Left renal cortex interstitium (tissue), 4 donors: ENCODE measurements at places on chromosomes 13 and 19.
A peak's percentile ranks its signal among the peaks of the same experiment; 100 is the strongest.

GRCh38 chr19:12946731-12947496 is 1.3 kb downstream of the RAD23A start:
- DNase-seq, result no peak

- peak; percentile 85 for DNase-seq
These were observed 424 bp downstream of the FIZ1 start for GRCh38 chr19:55598719-55599467.

DNA sequence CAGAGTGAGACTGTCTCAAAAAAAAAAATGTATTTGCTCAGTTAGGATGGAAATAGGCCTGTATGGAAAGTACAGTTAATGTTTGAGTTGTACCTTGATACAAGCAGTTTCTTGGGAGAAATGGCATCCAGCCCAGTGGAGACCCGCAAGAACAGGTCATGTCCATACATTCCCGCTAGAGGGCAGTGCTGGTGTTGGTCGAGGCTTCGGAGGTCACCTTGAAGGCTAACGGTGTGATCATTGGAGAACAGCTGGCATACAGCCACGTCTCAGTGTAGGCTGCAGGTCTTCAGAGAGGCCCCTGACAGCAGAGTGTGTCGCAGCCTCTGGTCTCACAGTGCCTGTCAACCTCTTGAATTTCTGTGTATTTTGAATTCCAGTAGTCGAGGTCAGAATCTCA is 7.5 kb downstream of the ZNF610 start:
- DNase-seq, result peak; percentile 64

- no peak for DNase-seq
These were observed 4.1 kb upstream of the PNKP start for GRCh38 chr19:49871349-49871985.

DNA sequence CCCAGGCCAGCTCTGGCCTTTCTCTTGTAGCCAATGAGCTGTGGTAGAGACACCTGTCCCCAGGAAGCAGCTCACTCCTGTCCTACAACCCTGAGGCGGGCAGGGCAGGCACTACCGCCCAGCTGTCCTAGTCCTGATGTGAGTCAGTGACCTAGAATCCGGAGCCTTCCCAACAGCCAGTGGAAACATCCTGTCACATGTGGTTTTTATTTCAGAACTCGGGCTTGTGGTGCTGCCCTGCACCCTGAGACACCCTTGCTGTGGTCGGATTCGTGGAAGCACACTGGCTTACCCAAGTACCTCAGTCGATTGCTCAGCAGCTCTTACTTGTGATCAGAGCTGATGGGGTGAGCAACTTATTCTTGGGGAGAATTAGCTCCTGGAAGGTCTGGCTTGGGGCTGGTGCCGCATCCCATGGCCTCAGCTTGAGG is 83.6 kb upstream of the ARHGEF7 start:
- DNase-seq, result no peak

DNA sequence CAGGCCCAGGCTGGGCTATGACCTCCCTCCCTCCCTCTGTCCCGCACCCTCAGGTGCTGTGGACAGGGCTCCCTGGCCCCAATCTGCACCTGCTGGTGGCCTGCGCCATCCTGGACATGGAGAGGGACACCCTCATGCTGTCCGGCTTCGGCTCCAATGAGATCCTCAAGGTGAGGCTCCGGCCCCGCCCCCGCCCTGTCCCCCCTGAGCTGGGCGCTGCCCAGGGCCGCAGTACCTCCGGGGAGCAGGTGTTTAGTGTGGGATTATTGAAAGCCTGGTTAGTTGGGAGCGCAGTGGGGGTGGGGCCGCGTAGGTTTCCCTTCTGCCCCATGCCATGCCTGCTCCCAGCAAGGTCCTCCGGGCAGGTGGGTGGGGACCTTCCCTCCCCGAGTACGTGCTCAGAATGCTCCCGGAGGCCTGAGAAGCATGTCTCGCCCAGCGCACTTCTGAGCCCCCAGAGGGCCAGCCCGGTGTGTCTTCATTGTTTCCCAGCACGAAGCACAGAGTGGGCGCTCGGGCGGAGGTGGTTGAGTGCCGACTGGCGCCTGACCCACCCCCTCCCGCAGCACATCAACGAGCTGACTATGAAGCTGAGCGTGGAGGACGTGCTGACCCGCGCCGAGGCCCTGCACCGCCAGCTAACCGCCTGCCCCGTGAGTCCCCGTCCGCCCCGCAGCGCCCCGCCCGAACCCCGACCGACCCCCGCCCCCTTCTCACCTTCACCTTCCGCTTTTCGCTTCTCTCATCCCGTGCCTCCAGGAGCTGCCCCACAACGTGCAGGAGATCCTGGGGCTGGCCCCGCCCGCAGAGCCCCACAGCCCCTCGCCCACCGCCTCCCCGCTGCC is 8.8 kb downstream of the IL4I1 start:
- DNase-seq, result no peak

DNA sequence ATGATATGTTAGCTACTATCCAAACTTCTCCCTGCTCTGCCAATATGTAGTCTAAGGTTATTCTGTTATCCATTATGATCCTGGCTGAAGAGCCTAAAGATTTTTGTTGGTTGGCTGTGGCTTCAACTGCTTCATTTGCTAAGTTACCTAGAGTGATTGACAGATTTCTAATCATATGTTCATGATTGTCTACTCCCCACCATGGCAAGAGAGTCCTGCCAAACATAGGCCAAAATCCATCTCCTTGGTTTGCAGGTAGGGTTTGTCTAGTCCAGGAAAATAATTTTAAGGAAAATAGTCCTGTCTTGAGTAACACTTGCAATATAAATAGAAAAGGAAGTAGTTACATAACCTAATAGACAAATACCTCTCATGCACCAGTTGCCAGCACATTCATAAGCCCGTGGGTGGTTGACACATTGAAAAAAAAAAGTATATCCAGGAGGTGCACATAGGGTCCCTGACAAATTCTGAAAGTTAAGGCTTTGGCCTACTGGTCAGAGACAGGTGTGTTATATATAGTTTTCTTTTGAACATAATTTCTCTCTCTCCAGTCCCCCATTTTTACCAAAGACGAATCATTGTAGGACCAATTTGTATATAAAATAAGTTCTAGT is 5.4 kb upstream of the CBY2 start:
- DNase-seq, result no peak

- no peak for DNase-seq
These were observed 14.8 kb downstream of the TFDP1 start for GRCh38 chr13:113599391-113599790.

DNA sequence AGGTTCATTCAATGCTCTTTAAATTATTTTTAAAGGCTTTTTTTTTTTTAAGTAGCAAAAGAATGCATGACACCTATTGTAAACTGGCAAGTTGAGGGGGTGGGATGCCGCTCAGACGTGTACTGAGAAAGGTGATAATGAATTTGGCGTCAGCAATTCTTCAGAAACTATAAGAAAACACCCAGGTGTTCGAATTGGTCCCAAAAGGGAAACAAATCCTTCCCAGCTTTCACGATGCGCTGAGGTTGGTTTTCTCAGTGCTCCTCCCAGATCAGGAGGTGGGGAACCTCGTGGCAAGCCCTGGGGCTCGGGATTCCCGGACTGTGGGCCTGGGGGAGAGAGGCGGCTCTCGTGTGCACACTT is 543 bp upstream of the FAM124A start:
- no peak for DNase-seq

DNA sequence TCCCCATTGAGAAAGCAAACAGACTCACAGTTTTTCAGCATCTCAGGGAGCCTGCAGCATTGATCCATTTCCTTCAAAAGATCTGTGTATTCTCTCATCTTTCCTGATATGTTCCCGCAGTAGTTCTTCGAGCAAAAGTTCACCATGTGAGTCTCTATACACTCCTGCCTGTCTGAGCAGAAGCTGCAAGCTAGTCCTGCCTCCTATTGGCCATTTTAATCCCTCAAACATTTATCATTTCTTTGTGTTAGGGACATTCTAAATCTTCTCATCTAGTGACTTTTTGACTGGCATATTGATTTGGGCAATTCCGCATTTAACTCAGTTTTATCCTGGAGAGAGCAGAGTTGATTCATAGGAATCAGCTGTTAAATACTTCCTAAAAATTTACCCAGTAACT is 660.4 kb upstream of the KLF12 start:
- DNase-seq, result no peak

GRCh38 chr19:41694196-41694595 is 6.1 kb upstream of the CEACAM7 start:
- no peak for DNase-seq

- DNase-seq, result no peak
These were observed 14.8 kb downstream of the MEIS3 start for GRCh38 chr19:47404334-47405196.

GRCh38 chr19:8391198-8392016 is 1.2 kb downstream of the RAB11B start:
- DNase-seq, result no peak

DNA sequence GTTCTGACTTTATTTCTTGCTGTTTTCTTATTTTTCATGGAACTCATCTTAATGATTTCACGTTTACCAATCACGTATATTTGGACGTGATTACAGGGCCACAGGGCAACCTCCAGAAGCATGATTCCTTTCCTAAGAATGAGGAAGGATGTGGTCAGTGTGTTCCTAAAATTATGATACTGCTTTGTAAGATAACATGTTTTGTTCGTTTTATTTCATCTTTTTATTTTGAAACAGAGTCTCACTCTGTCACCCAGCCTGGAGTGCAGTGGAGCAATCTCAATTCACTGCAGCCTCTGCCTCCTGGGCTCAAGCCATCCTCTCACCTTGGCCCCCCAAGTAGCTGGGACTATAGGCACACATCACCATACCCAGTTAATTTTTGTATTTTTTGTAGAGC is 24.8 kb upstream of the LAIR1 start:
- DNase-seq, result no peak

DNA sequence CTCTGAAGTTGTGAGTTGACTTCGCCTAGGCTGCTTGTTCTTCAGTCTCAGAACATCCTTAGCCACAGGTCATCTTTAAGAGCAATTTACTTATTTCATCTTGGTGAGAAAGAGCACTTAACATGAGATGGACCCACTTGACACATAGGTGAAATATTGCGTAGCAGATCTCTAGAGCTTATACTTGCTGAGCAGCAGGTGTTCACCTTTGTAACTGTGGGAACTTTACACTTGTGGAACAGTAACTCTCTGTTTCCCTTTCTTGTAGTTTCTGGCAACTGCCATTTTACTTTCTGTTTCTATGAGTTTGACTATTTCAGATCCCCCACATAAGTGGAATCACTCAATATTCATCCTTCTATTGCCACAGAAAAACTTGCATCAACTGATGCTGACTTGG is 95.7 kb downstream of the SLC10A2 start:
- DNase-seq, result no peak

DNA sequence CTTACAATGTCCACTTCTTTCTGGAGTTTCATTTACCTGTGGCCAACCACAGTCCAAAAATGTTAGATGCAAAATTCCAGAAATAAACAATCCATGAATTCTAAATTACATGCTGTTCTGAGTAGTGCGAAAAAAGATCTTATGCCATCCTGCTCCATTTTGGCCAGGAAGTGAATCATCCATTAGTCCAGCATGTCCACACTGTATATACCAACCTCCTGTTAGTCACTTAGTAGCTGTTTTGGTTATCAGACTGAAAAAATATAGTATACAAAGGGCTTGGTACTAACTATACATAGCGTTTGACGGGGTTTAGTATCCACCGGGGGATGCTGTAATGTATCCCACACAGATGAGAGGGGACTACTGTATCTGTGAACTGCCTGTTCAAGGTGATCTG is 618.0 kb upstream of the ARGLU1 start:
- no peak for DNase-seq
